AG10803 (cell line): ENCODE measurements at places on chromosomes 3 and 15.

DNA sequence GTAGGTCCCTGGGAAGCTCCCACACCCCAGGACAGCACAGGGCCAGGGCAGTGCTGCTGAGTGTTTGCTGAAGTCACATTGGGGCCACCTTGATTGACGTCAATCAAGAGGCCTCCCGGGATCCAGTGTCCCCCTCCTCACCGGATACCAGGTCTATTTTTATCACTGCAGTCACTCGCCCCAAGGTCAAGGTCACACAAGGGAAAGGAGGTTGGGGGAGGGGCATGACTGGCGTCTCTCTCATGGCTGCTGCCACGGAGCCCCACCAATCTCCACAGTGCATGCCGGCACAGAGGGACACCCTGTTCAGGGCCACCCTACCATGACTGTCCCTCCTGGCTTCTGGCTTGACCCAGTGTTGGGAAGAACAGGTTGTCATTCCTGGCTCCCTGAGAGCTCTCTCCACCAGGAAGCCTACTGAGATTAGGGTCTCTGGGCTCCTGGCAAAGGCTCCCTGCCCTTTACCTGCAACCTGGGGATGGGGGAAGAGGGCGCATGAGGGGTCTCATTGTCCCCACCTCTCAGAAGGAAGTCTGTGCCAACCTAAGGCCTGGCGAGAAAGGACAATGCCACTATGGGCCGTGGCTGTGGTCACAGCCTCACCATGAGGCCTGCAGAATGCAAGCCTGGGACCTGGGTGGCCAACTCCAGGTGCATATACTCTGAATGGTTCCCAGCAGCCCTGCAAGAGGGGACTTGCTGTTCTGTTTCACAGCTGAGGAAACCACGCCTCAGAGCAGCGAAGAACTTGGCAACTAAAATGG lies 1.5 kb downstream of the MYL3 start:
- no peak for DNase-seq

GRCh38 chr3:78894787-78895186 lies 873.0 kb downstream of the ROBO1 start:
- DNase-seq, result no peak

DNA sequence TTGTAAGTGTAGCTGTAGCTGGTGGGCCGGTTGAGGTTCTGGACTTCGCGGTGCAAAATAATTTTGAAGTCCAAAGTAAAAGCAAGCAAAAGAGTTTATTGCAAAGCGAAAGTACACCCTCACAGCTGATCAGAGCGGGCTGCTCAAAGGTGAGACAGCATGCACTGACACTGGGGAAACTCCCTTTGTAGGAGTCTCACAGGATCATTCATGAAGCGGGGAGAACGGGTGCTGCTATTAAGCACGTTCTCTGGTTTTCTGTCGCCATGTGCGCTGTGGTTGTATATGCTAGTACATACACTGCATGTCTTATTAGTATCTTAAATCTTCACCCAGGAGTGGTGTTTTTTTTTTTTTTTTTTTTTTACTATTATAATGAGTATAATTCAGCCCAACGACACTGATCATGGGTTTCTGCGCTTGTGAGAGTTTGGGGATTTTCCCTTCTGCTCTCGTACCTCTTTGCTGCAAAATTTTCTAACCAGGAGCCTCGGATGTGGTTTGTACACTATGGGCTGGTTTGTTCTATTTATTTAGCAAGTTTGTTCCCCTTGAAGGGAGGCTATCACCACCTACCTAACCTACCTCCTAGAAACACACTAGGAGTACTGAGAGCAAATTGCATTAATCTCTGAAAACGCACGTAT lies 1.4 kb upstream of the AP4E1 start:
- no peak for DNase-seq

DNA sequence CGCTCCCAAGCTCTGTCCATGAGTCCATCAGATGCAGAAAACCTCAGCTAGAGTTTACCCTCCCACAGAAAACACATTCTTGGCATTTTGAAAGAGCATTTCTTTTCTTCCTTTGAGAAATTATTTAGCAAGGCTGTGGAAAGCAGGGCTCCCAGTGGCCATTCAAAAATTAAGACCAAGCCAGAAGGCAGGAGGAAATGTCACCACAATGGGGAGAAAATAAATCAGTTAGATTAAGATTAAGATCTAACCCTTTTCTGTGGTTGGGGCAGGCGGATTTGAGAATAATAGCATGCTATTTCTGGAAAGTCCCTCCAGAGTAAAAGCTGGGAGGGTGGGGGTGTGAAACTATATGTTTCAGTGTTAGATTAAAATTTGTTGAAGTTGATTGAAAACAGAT lies 20.2 kb downstream of the LRIG1 start:
- DNase-seq, result peak; percentile 84

- no peak for DNase-seq
Measured at GRCh38 chr3:73449774-73450173, 175.0 kb downstream of the PDZRN3 start.

GRCh38 chr3:37935290-37935668 lies 55.3 kb upstream of the VILL start:
- peak; percentile 51 for DNase-seq

DNA sequence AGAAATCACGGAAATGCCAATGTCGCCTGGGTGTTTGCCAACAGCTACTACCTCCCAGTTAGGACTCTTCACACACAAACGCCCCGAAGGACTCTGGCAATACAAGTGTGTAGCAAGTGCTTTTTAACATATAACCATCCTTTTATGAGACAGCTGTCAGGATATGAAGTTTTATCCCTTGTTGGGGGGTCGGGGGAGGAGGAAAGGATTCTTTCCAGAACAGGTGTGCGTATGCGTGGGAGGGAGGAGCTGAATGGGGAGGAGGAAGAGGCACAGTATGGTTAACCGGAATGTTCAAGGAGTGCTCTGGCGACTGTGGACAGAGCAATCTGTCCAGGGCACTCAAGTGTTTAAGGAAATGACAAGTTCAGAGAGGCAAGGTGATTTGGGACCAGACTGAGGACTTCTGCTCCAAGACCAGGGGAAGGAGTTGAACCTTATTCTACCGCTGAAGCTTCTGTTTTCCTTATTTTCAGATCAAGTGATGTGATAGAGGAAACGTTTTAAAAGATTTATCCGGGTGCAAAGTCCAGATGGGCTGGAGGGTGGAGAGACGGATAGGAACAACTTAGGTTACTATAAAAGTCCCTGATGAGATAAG lies 1.3 kb downstream of the TSPAN3 start:
- no peak for DNase-seq

DNA sequence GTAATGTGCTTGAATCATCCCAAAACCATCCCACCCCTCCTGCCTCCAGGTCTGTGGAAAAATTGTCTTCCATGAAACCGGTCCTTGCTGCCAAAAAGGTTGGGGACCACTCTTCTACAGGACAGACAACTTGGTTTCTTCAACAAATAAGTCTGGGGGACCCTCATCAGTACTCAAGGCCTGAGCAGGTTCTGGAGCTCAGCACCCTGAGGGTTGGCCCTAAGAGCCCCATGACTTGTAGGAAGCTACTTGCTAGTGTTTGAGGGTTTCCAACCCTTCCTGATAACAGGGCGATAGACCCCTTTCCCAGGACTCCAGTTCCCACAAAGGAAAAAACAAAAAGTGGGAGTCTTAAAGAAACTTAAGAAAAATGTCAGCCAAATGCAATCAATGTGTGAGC lies 52.9 kb upstream of the SLCO2A1 start:
- no peak for DNase-seq

GRCh38 chr3:186109897-186110803 lies 1.3 kb upstream of the ETV5 start:
- peak; percentile 51 for DNase-seq

GRCh38 chr15:89321521-89322410 lies 12.9 kb downstream of the POLG start:
- DNase-seq, result no peak

- no peak for DNase-seq
Measured at GRCh38 chr3:65174713-65175112, 486.9 kb upstream of the ADAMTS9 start.

DNA sequence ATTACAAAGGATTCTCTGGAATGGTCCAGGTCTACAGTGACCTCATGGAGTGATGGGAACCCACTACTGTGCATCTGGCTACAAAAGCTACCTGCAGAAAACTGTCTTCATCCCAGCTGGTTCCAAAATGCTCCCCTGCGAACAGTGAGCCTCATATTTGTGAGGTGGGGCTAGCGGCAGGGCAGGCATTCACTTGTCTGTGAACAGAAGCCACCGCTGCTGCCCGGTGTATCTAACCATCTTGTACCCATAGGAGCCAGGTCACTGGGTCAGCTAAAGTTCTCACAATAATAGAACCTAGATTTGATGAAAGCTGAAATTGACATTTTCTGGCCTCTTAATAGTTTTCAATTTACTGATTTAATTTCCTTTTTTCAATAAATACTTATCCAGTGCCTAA lies 150.7 kb downstream of the KLF13 start:
- no peak for DNase-seq

GRCh38 chr3:56673781-56674457 lies 9.1 kb downstream of the TASOR start:
- DNase-seq, result peak; percentile 25

DNA sequence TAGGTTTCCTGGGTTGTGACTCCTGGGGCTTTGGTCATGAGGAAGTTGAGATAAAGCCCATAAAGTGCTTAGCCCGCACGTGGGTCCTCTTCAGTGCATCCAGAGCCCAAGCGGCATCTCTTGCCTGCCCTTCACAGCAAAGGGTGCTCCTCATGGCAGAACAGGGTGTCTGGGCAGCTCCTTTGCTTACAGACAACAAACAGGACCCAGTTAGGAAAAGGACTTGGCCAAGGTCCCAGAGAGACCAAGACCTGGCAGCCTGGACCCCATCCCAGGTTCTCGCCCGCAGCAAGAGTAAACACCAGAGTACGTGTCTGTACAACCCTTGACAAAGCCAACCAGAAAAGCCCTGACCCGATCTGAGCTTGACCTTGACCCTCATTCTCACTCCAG lies 27.0 kb downstream of the ALS2CL start:
- DNase-seq, result no peak

- no peak for DNase-seq
Measured at GRCh38 chr3:31707286-31707685, 174.6 kb downstream of the STT3B start.

DNA sequence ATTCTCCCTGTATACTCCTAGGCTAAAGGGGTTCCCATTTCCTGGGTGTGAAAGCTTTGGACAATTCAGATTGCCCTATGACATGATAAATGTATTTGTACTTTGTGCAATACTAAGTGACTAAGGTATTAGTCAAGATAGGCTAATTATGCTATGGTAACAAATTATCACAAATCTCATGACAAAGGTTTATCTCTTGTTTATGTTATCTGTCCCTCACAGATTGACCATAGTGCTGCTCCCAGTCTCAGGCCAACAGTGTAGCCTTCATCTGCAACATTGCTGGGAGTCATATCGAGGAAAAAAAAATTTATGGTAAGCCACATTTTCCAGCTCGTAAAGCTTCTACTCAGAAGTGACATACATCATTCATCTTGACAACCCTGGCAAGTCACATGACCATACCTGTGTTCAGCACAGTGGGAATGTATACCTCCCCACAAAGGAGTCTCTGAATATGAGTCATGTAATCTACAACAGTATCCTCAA lies 346.2 kb downstream of the IGSF11 start:
- no peak for DNase-seq

DNA sequence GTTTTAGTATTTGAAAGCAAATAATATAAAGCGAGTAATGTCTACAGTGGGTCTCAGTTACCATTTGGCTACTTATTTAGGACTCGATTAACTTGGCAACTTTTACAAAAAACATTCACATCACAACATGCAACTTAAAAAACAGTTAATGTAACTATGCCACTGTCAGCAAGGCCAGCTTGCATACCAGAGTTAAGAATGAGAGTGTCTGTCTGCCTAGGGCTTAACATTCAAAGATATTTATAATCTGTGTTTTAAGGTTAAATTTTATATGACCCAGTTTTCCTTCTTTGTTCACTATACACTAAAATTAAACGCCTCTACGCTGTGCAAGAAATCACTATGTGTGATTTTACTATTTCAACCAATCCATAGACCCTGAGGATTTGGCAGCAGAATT lies 5.2 kb upstream of the CDAN1 start:
- peak; percentile 3 for DNase-seq

GRCh38 chr3:26307192-26307591 lies 315.4 kb upstream of the LRRC3B start:
- DNase-seq, result no peak

DNA sequence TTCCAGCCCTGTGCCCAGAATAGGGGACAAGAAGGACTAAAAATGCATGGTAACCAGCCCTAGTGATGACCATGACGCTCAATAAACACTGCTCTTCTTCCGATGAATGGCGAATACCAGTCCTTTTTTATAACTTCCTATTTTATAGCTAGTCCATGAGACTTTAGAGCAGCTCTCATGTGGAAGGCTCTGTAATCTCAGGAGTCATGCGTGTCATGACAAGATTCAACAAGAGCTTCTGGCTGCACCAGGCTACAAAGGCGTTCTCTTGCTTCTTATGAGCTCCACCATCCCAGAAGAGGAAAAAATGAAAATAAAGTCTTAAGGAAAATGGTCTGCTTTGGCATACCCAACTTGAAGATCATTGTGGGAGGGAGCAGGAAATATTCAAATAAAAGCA lies 141.0 kb downstream of the TMCO5A start:
- no peak for DNase-seq

DNA sequence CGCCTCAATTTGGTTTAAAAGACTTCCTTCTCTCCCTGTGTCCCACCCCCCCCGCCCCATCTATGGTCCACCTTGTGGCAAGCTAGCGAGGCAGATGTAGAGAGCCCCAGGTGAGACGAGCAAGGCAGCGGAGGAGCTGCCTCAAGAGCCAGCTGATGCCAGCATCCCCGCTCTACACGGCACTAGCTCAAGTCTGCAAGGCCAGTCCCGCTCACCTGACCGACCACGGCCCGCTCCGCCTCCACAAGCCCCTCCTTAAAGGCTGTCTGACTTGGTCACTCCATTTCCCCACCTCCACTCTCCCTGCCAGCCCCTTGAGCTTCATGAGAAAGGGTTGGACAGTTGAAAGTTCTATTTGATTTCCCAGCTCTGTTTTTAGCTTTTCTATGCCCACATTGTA lies 56.2 kb upstream of the IGF1R start:
- no peak for DNase-seq

- no peak for DNase-seq
Measured at GRCh38 chr3:135991621-135992020, 26.1 kb downstream of the PPP2R3A start.

GRCh38 chr3:161920196-161920595 lies 423.6 kb downstream of the OTOL1 start:
- DNase-seq, result peak; percentile 48

DNA sequence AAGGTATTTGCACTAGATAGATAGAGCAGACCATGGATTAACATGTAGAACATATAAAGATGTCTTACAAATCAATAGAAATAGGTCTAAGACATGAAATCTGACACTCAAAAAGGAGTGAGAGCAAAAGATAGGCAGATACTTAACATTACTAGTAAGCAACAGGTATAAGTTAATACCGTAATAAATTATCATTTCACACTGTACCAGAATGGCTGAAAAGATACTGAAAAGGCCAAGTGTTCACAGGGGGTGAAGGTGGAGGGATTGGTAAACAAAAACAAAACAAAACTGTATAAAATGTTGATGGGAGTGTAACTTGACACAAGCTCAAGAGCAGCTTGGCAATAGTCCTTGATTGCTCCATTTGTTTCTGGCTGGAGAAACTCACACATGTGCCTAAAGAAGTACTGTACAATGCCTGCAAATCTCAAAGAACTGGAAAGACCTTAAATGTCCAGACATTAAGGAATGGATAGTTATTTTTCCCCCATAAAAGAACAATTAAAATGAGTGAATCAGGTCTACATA lies 3.5 kb downstream of the NSMCE3 start:
- DNase-seq, result peak; percentile 22
